ENCODE measurements at places on chromosomes 5 and 9. TPM values are rescaled to one million over a fixed set of nuclear protein-coding genes. Genes with fewer than 3 reads are reported as not detected.

DNA sequence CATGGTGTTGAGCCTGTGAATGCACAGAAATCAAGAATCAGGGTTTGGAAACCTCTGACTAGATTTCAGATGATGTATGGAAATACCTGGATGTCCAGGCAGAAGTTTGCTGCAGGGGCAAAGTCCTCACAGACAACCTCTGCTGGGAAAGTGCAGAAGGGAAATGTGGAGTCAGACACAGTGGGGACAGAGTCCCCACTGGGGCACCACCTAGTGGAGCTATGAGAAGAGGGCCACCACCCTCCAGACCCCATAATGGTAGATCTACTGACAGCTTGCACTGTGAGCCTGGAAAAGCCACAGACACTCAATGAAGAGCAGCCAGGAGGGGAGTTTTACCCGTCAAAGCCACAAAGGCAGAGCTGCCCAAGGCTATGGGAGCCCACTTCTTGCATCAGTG lies 181.9 kb upstream of the SEMA6A start:
- no peak for DNase-seq

The ZNF346 gene
- 15.6 TPM for total RNA-seq

GRCh38 chr5:141952020-141952419 lies 6.0 kb downstream of the PCDH12 start:
- no peak for DNase-seq

DNA sequence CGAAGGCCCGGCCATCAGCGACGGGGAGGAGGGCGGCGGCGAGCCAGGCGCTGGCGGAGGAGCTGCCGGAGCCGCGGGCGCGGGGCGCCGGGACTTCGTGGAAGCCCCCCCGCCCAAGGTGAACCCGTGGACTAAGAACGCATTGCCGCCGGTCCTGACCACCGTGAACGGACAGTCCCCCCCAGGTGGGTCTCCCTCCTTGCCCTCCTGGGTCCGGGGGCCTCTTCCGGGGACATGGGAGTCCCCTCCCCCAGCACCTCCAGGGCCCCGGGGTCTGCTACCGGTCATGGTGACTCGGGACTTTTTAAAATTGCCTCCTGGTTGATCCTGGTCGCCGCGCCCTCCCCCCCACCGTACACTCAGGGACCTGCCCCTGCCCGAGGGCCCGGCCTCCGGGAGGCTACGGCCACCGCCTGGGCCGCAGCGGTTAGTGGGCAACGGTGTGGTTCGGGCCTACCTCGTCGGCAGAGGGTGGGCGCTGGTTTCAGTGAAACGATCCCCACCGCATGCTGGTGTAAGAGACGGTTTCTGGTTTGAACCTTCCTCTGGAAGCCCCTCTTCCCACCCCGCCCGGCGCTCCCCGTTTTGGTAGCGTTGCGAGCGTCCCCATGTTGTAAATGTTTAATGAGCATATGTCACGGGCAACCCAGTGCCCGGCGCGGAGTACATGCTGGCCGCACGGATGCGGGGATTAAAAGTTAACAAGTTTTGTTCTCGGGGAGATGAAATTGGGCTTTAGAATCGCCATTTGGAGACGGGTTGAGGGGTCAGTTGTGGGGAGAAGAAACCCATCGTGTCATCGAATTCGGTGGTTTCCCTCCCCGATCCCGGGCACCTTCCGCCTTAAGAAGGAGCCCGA lies 1.1 kb downstream of the LARP1 start:
- DNase-seq = peak; percentile 39

DNA sequence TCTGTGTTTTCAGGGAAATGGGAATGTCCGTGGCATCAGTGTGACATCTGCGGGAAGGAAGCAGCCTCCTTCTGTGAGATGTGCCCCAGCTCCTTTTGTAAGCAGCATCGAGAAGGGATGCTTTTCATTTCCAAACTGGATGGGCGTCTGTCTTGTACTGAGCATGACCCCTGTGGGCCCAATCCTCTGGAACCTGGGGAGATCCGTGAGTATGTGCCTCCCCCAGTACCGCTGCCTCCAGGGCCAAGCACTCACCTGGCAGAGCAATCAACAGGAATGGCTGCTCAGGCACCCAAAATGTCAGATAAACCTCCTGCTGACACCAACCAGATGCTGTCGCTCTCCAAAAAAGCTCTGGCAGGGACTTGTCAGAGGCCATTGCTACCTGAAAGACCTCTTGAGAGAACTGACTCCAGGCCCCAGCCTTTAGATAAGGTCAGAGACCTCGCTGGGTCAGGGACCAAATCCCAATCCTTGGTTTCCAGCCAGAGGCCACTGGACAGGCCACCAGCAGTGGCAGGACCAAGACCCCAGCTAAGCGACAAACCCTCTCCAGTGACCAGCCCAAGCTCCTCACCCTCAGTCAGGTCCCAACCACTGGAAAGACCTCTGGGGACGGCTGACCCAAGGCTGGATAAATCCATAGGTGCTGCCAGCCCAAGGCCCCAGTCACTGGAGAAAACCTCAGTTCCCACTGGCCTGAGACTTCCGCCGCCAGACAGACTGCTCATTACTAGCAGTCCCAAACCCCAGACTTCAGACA lies 9.5 kb downstream of the RAB24 start:
- no peak for DNase-seq

The WDR38 gene
- total RNA-seq = not detected

The ANKRD55 gene
- not detected for total RNA-seq

The ZNF483 gene
- total RNA-seq = 3.1 TPM

GRCh38 chr5:143284521-143284920 lies 119.0 kb downstream of the NR3C1 start:
- DNase-seq = no peak

The OBP2B gene
- total RNA-seq = not detected

DNA sequence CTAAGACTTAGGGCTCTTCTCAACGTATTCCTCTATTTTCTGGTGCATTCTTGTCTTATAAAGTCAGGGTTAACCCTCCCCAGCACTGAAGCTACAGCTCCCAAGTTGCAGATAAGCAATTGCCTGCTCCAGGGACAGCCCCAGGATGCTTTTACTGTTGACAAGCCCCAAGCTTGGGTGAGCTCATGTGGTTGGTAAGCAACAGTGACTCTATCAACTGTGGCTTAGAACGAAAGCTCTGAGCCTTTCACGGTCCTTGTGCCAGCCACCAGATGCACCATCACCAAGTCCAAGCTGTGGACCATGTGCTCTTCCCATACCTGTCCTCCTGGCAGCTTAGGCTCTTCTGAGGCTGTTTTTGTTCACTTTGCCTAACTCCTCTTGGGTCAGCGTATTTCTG lies 13.5 kb downstream of the ADRB2 start:
- DNase-seq = no peak

The ST6GALNAC6 gene
- 11.3 TPM for total RNA-seq

DNA sequence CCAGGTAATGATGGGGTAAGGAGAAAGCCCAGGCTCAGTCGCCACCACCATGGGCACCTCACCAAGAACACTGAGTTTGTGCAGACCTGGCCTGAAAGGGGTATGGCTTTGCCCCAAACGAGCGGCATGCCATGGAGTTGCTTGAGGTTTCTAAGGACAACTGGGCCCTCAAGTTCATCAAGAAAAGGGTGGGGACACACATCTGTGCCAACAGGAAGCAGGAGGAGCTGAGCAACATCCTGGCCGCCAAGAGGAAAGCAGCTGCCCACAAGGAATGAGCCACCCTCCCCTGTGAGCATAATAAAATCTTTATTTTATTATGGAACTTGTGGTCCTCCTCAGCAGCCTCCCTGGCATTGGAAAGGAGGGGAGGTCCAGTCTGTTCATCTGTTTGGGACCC lies 23.8 kb downstream of the CD14 start:
- DNase-seq = peak; percentile 54

GRCh38 chr5:167870055-167870454 lies 421.4 kb upstream of the WWC1 start:
- no peak for DNase-seq

The TMEM203 gene
- 65.4 TPM for total RNA-seq

The NRARP gene
- total RNA-seq = 3.5 TPM

DNA sequence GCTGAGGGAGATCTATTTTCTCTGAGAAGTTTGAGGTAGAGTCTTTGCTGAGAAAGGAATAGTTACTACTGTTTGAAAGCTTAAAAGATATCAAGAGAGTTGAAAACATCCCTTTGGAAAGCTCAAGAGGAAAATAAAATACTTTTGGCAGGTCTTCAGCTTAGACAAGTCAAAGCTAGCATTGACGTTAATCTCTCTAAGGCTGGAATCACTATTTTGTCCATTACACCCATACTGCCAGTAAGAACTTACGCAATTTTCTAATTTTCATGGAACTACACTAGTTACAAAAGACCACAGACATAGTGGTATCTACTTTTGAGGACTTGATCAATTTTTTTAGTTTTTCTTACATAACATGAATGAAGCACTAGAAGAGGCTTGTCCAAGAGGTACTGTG lies 494.9 kb downstream of the PSAT1 start:
- no peak for DNase-seq

The PPP3R2 gene
- not detected for total RNA-seq

The IER5L gene
- not detected for total RNA-seq

The HMCN2 gene
- not detected for total RNA-seq

GRCh38 chr9:81980568-81980967 lies 8.0 kb upstream of the SPATA31D1 start:
- no peak for DNase-seq

DNA sequence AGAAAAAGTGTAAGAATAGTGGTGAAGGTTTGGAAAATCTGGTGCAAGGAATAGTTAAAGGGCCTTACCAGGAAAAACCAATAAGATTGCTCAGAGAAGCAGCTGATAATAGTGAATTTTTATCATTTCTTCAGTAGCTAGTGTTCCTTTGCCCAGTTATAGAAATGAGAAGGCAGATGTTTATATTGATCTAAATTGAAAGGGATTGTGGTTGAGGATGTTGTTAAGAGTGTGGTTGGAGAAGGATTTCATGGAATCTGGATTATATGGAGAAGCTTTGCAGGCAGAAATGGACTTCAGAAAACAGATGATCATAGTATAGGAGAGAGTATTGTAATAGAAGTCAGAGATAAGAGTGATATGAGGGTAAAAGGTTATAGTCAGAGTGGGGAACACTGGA lies 102.6 kb downstream of the XRCC4 start:
- DNase-seq = no peak

The FOXD4L4 gene
- 0.34 TPM for total RNA-seq

DNA sequence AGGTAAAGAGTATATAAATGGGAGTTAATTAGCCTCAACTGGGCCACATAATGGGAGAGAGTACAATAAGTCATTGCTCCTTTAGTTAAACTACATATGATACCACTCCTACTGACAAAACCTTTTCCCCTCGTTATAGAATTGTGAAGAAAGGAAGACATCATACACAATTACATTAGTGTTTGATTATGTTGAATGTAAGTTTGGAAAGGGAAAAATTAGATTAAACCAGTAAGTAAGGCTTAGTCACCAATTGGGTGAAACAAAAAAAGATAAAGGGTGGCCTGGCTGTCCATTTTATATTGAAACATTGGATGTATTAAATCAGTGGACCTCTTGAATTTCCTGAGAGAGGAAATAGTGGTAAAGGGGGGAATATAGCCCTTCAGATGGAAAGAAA lies 464.3 kb upstream of the PAPPA start:
- no peak for DNase-seq

The SRP19 gene
- total RNA-seq = 141 TPM

GRCh38 chr5:131196331-131196730 lies 25.6 kb downstream of the LYRM7 start:
- DNase-seq = no peak
